Neural crest cell (in vitro differentiated cells): ENCODE measurements at places on chromosomes 2 and 18.

GRCh38 chr18:8911408-8912340 is 190.8 kb upstream of the NDUFV2 start:
- peaks cover 5% of the 10 kb centered on the region for H3K36me3 ChIP-seq
- peaks cover 10% of the 10 kb centered on the region for H3K4me1 ChIP-seq
- H3K27ac ChIP-seq = peak overlapping the region; percentile 57
- DNase-seq = no peak

DNA sequence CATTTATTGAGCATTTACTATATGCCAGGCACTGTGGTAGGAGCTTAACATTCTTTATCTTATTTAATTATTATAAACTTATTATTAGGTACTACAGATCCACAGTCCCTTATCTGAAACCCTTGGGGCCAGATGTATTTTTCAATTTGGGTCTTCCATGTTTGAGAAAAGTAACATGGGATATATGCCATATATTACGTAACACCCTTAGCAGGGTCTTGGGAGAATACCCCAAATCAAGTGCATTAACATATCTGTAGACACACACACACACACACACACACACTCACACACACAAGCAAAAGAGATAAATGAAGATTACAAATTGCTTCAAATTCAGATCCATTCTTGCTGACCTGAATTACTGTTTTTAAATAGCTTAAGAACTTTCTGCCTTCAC is 13.7 kb downstream of the NTSR2 start:
- H3K4me3 ChIP-seq = no peak overlapping the region
- no peak overlapping the region for H3K27ac ChIP-seq
- H3K4me1 ChIP-seq = peaks cover 2% of the 10 kb centered on the region
- DNase-seq = no peak
- no peaks in the 10 kb centered on the region for H3K27me3 ChIP-seq

DNA sequence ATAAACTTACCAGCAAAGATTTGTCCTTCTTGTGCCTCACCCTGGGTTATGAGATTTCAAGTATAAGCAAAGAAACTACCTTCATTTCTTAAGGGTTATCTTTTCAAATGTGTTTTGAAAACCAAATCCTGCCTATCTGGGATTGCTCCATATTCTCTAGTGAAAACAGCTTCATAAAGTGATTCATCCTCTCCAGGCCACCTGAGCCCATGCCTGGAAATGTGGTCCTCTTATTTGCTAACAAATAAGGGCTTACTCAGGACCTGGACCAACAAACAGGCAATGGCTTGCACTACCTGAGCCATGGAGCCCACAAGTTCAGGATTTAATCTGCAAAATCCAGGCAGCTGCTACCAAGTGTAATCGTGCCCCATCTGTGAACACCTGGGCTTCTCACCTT is 234.4 kb upstream of the RBBP8 start:
- no peaks in the 10 kb centered on the region for H3K36me3 ChIP-seq
- no peaks in the 10 kb centered on the region for H3K27me3 ChIP-seq
- DNase-seq = no peak
- H3K4me1 ChIP-seq = peaks cover 11% of the 10 kb centered on the region
- H3K27ac ChIP-seq = no peak overlapping the region

- H3K27me3 ChIP-seq = peaks cover 9% of the 10 kb centered on the region
- no peak overlapping the region for H3K4me3 ChIP-seq
- H3K4me1 ChIP-seq = peaks cover 29% of the 10 kb centered on the region
- H3K27ac ChIP-seq = no peak overlapping the region
Observed at GRCh38 chr18:77161961-77162360, 29.4 kb upstream of the MBP start.

GRCh38 chr2:17558053-17558452 is 17.6 kb downstream of the VSNL1 start:
- no peak for DNase-seq
- H3K27ac ChIP-seq = no peak overlapping the region
- no peaks in the 10 kb centered on the region for H3K4me1 ChIP-seq
- H3K36me3 ChIP-seq = no peaks in the 10 kb centered on the region
- H3K4me3 ChIP-seq = no peak overlapping the region

GRCh38 chr2:232203166-232203891 is 175.2 kb upstream of the ALPP start:
- H3K27me3 ChIP-seq = no peaks in the 10 kb centered on the region
- DNase-seq = no peak
- no peak overlapping the region for H3K4me3 ChIP-seq
- peak overlapping the region; percentile 21 for H3K27ac ChIP-seq

DNA sequence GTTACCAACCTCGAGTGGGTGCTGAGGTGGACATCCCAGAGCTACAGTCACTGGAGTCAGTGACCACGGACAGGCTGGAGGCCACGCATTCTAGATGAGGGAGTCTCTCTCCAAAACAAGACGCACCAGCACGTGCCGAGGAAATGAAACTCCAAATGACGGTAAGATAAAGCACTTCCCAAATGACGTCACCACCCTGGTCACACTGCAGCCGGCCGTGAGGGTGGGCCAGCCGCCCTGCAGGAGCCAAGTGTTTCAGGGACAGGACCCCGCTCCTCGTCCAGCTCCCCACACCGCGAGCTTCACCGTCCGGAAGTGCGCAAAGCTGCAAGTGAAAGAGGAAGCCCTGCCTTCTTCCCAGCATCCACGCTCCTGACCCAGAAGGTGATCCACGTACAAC is 99.4 kb downstream of the ZNF516 start:
- peaks cover 62% of the 10 kb centered on the region for H3K4me1 ChIP-seq
- H3K27ac ChIP-seq = no peak overlapping the region
- DNase-seq = no peak
- H3K27me3 ChIP-seq = peaks cover 4% of the 10 kb centered on the region
- H3K36me3 ChIP-seq = peaks cover 9% of the 10 kb centered on the region
- H3K4me3 ChIP-seq = no peak overlapping the region

DNA sequence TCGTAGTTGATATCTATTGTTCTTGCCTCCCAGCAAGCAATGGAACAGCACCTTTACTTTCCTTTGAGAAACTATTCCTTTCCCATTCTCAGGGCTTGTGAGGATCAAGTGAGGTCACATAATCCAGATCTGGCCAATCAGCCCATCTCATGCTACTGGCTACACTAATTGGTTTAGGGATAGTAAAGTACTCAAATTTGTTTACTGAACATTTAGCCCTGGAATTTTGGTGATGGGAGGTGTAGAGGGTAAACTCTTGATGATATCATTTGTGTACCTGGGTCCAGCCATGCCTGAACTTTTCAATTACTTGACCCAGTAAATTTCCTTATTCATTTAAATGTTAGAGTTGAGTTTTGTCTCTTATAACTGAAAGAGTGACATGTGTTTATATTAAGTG is 195.8 kb upstream of the TNP1 start:
- no peaks in the 10 kb centered on the region for H3K27me3 ChIP-seq
- peaks cover 30% of the 10 kb centered on the region for H3K4me1 ChIP-seq
- no peak for DNase-seq
- no peaks in the 10 kb centered on the region for H3K36me3 ChIP-seq
- no peak overlapping the region for H3K27ac ChIP-seq

GRCh38 chr18:53408271-53408670 is 816.2 kb downstream of the MBD2 start:
- H3K4me1 ChIP-seq = no peaks in the 10 kb centered on the region
- DNase-seq = no peak
- no peak overlapping the region for H3K27ac ChIP-seq
- H3K36me3 ChIP-seq = no peaks in the 10 kb centered on the region
- H3K27me3 ChIP-seq = no peaks in the 10 kb centered on the region

DNA sequence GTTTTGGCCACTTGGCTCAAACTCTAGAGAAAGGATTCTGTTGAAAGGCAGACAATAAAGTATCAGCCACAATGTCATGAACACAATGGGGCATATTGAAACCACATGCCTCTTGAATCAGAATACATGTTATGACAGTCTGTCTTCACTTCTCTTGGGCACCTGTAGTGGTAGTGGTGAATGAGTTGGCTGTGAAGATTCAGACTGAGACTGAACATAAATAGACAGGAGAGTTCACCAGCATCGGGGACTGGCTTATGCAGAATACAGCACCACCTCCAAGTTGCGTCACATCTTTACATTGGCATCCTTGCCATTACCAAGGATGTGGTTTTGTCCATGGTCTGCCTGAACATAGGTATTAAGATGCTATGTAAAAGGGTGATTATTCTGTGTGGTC is 336.8 kb downstream of the MYCN start:
- no peak overlapping the region for H3K27ac ChIP-seq
- peaks cover 35% of the 10 kb centered on the region for H3K4me1 ChIP-seq
- DNase-seq = no peak
- H3K36me3 ChIP-seq = peaks cover 3% of the 10 kb centered on the region

DNA sequence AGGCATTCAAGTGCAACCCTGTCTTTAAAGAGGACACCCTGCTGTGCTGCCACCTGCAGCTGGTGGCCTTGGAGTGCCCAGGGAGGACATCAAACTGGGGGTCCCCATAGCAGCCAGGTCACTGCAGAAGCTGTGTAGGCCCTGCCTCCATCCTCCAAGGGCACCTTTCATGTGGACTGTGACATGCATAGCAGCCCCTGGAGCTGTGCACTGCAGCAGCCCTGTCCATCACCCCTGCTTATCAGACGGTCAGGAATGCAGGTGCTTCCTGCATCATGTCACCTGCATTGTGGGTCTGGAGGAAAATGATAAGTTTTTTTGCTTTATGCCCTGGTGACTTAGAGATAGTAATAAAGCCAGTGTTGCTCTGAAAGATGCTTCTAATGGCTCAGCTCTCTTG is 155.7 kb downstream of the DYSF start:
- no peak overlapping the region for H3K27ac ChIP-seq
- no peak for DNase-seq
- peaks cover 14% of the 10 kb centered on the region for H3K4me1 ChIP-seq
